ENCODE measurements at places on chromosomes 5 and 9.

GRCh38 chr5:137836298-137836697 lies 31.4 kb upstream of the MYOT start:
- no peak for DNase-seq

GRCh38 chr5:55908804-55909203 lies 57.6 kb downstream of the IL31RA start:
- no peak for DNase-seq

- no peak for DNase-seq
Observed at GRCh38 chr5:176830995-176831423, 20.6 kb downstream of the UNC5A start.

DNA sequence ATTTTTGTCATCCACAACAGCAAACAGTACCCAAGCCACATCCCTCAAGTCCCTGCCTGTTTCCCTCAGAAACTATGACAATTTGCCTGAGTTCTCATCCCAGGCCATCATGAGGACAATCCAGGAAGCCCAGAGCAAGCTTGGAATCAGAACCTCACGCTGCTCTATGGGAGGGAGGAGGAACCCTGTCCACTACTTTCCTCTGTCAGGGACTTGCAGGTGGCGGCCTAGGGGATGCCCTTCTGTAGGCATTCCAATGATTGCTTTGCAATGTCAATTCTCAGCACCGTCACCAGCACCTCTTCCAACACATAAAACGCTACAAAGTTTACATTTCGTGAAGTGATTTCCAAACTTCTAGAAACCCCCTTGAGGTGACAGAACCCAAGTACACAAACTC lies 170.4 kb upstream of the FSTL4 start:
- DNase-seq = no peak

DNA sequence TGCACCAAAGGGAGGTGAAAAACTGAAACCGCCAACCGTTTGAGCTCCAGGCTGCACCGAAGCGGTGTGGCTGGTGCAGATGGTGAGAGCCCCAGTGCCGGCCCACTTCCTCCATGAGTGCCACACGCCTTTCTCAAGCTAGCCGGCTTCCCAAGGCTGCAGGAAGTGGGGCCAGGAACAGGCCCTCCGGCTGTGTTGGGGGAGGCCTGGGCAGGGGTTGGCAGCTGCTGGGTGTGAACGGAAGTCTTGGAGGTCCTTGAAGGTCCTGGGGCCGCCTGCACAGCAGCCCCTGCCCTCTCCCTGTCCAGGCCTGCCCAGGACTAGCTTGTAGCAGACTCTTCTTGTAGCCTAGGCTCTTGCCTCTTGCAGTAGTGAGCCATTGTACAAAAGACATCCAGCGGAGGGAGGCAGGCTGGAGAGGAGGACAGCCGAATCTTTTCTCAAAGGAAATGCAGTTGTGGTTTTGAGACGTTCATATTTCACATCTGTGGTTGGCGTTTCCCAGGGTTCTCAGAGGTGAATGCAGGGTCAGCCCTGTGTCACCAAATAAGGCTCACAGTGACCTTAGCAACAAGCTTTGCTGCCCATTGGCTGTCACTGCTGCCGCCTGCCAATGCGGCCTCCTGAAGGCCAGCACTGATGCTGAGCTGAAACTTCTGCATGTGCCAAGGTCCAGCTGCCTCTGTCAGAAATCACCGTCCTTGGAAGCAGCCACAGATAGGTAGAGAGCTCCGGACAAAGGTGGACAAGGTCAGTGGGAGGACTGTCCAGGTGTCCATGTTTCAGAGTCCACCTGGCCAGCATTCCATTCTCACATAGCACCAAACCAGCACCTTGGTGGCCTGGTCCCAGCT lies 23.9 kb downstream of the IRF1 start:
- no peak for DNase-seq

Data from activated naive CD8-positive, alpha-beta T cell treated with anti-CD3 and anti-CD28 coated beads, Interleukin-2, amount 50 U/mL, for 16 hours (primary cell).